CD4-positive, alpha-beta T cell treated with Interleukin-1 beta for 1 hour (primary cell): ENCODE measurements at places on chromosomes 6 and 20.

DNA sequence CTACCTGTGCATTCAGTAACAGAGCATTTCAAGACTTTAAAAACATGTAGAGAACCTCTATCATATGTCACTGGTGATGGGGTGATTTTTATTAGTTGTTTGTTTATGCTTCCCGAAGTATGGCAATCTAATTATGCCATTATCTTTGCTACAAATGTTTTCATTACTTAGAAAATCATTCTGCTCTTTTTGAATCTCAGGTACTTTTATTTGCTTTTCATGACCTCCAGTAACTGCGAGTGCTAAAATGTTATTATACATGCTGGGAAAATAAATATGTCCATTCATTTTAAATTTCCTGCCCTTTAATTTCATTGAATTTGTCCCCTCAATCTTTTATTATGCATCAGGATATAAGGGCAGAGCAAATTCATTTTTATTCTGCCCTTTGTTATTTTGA lies 515.7 kb downstream of the NKAIN2 start:
- no peak for DNase-seq

GRCh38 chr6:12113190-12113577 lies 101.1 kb downstream of the HIVEP1 start:
- no peak for DNase-seq

DNA sequence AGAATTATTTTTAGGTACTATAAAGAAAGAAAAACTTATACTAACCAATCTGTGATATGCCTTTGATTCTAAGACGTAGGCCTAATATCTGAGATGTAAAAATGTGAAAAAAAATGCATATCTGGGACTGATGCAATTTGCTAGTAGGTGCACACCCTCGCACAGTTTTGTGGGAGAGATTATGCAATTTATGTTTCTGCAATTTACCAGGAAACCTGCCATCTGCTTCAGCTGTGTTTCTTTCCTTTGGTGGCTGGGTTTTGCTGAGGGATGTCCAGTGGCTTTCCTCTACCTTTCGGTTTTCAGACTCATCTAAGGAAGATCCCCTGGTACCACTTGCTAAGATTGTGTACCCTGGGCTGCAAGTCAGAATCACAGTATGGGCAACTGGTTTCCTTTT lies 186.9 kb downstream of the ZFP64 start:
- DNase-seq: no peak

- DNase-seq: no peak
Measured at GRCh38 chr6:169070506-169071176, 183.0 kb downstream of the THBS2 start.

- DNase-seq: no peak
Measured at GRCh38 chr6:135449246-135449645, 48.3 kb downstream of the AHI1 start.
